Stimulated activated CD4-positive, alpha-beta T cell treated with anti-CD3 and anti-CD28 coated beads, TNF-alpha, amount 100 ng/mL, for 24 hours (primary cell): ENCODE measurements at places on chromosomes 2 and 18.

- DNase-seq, result no peak
These were observed 4.9 kb downstream of the DARS1 start for GRCh38 chr2:135980434-135981079.

GRCh38 chr2:118307864-118308263, 219.6 kb downstream of the INSIG2 start:
- DNase-seq, result no peak

- peak; percentile 28 for DNase-seq
These were observed 562 bp downstream of the CENPA start for GRCh38 chr2:26786207-26787028.

- DNase-seq, result no peak
These were observed 3.5 kb downstream of the HAAO start for GRCh38 chr2:42788882-42789281.
